ENCODE measurements at places on chromosomes 2 and 18. TPM values are rescaled to one million over a fixed set of nuclear protein-coding genes. Genes with fewer than 3 reads are reported as not detected.
A peak's percentile ranks its signal among the peaks of the same experiment; 100 is the strongest.

Gene LOXHD1
- total RNA-seq = 1.3 TPM

DNA sequence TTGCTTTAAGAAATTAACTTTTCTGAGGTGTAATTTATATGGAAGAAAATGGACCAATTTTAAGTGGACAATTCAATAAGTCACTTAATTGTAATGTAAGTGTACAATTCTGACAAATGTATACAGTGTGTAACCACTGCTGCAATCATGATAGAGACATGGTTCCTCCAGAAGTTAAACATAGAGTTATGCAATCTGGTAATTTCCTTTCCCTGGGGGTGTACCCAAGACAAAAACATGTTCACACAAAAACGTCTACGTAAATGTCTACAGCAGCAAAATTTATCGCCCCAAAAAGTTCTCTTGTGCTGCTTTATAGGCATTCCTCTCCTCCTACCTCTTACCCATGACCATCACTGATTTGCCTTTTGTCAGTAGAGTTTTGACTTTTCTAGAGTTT, 141.5 kb downstream of the AQP4 start:
- DNase-seq = no peak

- DNase-seq = no peak
Observed at GRCh38 chr2:204670124-204670523, 124.8 kb downstream of the PARD3B start.

Gene DSG4
- not detected for total RNA-seq

Gene C1GALT1C1L
- total RNA-seq = 2.2 TPM

Gene CRYBA2
- not detected for total RNA-seq

GRCh38 chr2:156649596-156649995, 213.4 kb downstream of the GPD2 start:
- DNase-seq = peak; percentile 82

Gene PPP1R1C
- total RNA-seq = 0.40 TPM

Gene SERPINB10
- total RNA-seq = 0.04 TPM

- DNase-seq = no peak
Observed at GRCh38 chr2:98691303-98691702, 39.6 kb downstream of the MGAT4A start.

DNA sequence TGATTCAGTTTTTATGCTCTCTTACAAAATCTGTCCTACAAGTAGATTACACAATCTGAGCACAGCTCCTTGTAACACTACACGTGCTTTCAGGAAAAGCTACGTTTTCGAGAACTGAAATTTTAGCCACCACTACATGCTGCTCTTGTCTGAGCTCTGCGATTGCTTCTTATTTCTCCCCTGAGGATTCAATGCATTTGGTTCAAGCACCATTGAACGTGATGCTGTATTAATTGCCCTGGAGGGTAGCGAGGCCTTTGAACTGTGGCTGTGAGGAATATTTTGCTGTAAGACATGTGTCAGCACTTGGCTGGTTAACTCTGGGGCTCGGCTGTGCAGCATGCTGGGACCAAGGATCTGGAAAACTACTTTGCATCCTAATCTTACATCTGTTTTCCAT, 405.8 kb downstream of the EPHA4 start:
- peak; percentile 97 for DNase-seq
